ENCODE measurements at places on chromosomes 11 and 22. TPM values are rescaled to one million over a fixed set of nuclear protein-coding genes. Genes with fewer than 3 reads are reported as not detected.
A peak's percentile ranks its signal among the peaks of the same experiment; 100 is the strongest.

The LINC01488 gene
- total RNA-seq, result not detected

The VPS51 gene
- 76.5 TPM for total RNA-seq

The MN1 gene
- total RNA-seq, result 19.0 TPM

The SSTR3 gene
- total RNA-seq, result 0.09 TPM

The CCDC116 gene
- 1.2 TPM for total RNA-seq

The PNPLA5 gene
- total RNA-seq, result not detected

GRCh38 chr11:85086504-85087284 lies 540.5 kb downstream of the DLG2 start:
- DNase-seq, result no peak
- H3K4me1 ChIP-seq, result no peaks in the 10 kb centered on the region
- no peak overlapping the region for H3K27ac ChIP-seq
- H3K27me3 ChIP-seq, result no peaks in the 10 kb centered on the region
- no peaks in the 10 kb centered on the region for H3K36me3 ChIP-seq

DNA sequence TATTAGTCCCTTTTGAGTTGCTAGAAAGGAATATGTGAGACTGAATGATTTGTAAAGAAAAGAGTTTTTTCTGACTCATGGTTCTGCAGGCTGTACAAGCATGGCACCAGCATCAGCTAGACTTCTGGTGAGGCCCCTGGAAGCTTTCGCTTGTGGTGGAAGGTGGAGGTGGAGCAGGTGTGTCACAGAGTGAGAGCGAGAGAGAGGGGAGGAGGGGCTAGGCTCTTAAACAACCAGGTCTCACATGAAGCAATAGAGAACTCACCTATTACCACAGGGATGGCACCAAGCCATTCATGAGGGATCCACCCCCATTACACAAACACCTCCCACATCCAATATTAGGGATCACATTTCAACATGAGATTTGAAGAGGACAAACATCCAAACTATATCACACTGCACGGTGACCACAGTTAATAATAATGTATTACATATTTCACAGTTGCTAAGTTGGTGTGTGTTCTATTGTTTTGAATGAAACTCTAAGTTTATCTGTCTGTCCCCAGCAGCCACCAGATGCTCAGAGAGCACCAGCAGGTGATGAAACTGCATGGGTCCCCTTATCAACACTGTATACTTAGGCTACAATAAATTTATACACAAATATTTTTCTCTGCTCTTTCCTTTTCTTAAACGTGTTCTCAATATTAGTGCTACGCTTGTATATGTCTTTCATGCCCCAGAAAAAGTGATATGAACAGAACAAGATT lies 14.1 kb downstream of the ZFP91 start:
- peak overlapping the region; percentile 7 for H3K27ac ChIP-seq
- no peaks in the 10 kb centered on the region for H3K27me3 ChIP-seq
- no peak overlapping the region for H3K4me3 ChIP-seq
- peaks cover 4% of the 10 kb centered on the region for H3K4me1 ChIP-seq
- DNase-seq, result no peak

DNA sequence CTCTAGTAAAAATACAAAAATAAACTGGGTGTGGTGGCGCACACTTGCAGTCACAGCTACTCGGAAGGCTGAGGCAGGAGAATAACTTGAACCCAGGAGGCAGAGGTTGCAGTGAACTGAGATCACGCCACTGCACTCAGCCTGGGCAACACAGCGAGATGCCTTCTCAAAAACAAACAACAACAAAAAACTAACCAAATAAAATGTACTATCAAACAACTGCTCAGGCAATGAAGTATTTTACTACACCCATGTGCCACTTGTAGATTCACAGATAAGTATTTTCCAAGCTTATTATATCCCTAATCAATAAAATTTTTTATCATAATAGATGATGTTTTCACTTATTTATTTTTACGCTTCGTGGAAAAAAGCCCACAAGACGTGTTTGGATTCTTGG lies 924 bp downstream of the C11orf65 start:
- no peaks in the 10 kb centered on the region for H3K27me3 ChIP-seq
- H3K4me1 ChIP-seq, result peaks cover 15% of the 10 kb centered on the region
- H3K27ac ChIP-seq, result peak overlapping the region; percentile 62
- no peak for DNase-seq

- H3K27me3 ChIP-seq, result peaks cover 15% of the 10 kb centered on the region
- no peak overlapping the region for H3K27ac ChIP-seq
- H3K4me1 ChIP-seq, result peaks cover 7% of the 10 kb centered on the region
- H3K36me3 ChIP-seq, result no peaks in the 10 kb centered on the region
- no peak for DNase-seq
Observed at GRCh38 chr11:114316980-114317786, 21.0 kb downstream of the NNMT start.

DNA sequence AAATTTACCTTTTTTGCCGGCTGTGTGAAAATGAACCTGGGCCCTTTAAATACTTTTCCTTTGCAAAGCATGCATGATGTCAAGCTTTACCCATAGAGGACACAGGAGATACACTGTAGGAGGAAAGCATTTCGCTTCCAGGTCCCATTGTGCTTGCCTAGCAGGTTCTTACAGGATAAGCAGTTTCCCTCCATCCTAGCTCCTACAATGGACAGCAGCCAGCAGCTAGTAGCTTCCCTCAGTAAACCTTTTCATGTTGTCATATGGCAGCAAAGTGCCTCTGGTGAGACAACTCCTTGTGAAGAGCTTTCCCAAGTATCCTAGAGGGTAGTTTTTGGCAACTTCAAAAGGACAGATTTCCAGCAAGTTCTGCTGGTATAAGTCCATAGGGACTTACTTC lies 78.4 kb downstream of the RBFOX2 start:
- no peak overlapping the region for H3K27ac ChIP-seq
- H3K4me1 ChIP-seq, result peaks cover 4% of the 10 kb centered on the region
- H3K27me3 ChIP-seq, result no peaks in the 10 kb centered on the region
- no peak for DNase-seq
- peaks cover 2% of the 10 kb centered on the region for H3K36me3 ChIP-seq

- H3K27me3 ChIP-seq, result no peaks in the 10 kb centered on the region
- DNase-seq, result no peak
- H3K4me3 ChIP-seq, result no peak overlapping the region
- H3K4me1 ChIP-seq, result peaks cover 15% of the 10 kb centered on the region
- peaks cover 20% of the 10 kb centered on the region for H3K36me3 ChIP-seq
Observed at GRCh38 chr22:45774001-45774670, 102.5 kb downstream of the ATXN10 start.

- no peaks in the 10 kb centered on the region for H3K36me3 ChIP-seq
- no peak overlapping the region for H3K27ac ChIP-seq
- no peaks in the 10 kb centered on the region for H3K27me3 ChIP-seq
- no peak for DNase-seq
- H3K4me3 ChIP-seq, result no peak overlapping the region
Observed at GRCh38 chr11:39461066-39461465, 1998.4 kb downstream of the LRRC4C start.

DNA sequence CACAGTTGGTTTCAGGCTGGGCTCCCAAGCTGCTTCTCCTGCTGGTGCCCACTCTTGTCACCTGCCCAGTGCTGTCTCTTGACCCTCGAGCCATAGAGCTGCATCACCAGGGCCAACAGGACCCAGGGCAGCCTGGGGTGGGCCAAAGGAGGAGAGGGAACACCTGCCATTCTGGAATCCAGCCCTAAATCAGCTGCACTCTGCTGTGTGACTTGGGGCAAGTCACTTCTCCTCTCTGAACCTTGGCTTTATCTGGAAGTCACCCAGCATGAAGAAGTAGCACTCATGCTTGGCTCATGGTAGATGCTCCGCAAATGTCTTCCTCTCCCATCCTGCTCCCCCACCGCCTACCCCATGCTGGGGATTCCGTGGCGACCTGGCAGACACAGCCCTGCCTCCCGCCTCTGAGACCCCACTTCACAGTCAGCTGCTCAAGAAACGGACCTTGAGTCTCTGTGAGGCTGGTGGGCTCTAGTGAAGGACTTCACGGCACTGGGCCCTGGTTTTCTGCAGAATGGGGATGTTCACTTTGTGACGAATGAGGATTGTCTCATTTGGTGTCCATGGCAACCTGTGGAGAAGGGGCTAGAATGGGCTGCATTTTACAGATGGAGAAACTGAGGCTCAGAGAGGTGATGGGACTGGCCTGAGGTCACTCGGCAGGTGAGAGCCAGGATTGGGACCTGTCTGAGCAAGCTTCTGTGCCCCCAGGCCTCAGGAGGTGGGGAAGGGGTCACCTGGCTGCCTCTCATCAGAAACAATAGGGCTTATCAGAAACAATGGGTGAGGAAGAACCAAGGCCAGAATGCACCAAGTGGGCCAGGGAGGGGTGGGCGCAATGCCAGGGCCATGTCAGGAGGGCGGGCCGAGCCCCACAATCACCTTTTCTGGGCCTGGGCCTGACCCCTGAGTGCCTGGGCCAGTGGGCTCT lies 12.4 kb downstream of the EMID1 start:
- DNase-seq, result no peak
- H3K27ac ChIP-seq, result peak overlapping the region; percentile 19
- no peaks in the 10 kb centered on the region for H3K27me3 ChIP-seq
- H3K36me3 ChIP-seq, result no peaks in the 10 kb centered on the region
- no peaks in the 10 kb centered on the region for H3K4me1 ChIP-seq
- no peak overlapping the region for H3K4me3 ChIP-seq

DNA sequence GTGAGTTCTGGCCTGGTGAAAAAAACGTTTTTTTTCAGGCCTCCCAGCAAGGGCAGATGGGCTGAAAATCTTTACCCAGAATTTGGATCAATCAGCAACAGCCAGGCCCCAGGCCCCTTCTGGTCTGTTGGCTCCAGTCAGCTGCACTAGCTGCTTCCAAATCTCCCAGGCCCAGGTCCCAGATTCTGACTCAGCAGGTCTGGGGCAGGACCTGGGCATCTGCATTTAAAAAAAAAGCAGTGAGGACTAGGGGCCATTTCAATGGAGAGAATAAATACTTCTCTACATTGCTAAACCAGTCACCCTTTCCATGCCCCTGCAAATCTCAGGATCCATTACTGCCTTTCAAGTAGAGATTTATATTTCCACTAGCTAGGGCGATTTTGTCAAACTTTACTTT lies 4.3 kb downstream of the SLC15A3 start:
- H3K4me3 ChIP-seq, result peak overlapping the region; percentile 66
- H3K27me3 ChIP-seq, result peaks cover 37% of the 10 kb centered on the region
- H3K36me3 ChIP-seq, result no peaks in the 10 kb centered on the region
- peaks cover 71% of the 10 kb centered on the region for H3K4me1 ChIP-seq
- DNase-seq, result no peak

All from neural crest cell (in vitro differentiated cells).